Mesothelial cell of epicardium (in vitro differentiated cells): ENCODE measurements at places on chromosomes 16 and 17.
A peak's percentile ranks its signal among the peaks of the same experiment; 100 is the strongest.

DNA sequence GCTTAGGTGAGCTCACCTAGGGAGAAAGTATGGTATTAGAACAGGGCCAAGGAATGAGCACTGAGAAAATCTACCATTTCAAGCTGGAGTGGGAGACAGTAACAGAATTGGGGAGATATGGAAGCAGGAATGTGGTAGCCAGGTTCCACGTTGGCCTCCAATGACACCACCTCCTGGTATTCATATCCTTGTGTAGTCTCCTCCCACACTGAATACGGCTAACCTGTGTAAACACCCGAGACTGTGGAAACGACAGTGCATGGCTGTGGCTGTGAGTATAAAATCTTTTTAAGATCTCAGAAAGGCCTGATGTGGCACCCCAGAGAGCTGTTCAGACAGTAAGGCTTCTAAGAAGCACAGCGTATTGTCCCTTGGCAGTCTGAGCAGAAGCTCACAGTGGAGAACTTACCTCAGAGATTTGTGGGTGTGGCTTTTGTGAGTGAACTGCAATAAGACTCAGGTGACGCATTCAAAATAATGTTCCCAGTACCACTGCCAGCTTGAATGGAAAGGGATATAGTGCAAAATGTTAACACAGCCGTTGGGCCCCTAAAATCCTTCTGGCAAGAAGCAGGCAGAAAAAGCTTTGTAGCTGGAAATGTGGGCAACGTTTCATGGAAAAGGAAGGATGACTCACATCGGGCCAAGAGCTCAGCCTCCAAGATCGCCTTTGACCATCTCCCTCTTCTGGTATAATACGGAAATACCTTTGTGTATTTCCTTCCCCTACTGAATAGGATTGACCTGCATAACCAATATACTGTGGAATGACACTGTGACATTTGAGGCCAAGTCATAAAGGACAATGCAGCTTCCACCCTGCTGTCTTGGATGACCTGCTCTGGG is 14.4 kb downstream of the SDR42E1 start:
- no peak for DNase-seq

GRCh38 chr17:80760511-80760911 is 215.9 kb downstream of the RPTOR start:
- no peak for DNase-seq

GRCh38 chr16:31033709-31034492 is 543 bp downstream of the STX4 start:
- peak; percentile 88 for DNase-seq

GRCh38 chr17:55845385-55845784 is 94.5 kb downstream of the PCTP start:
- DNase-seq, result peak; percentile 44

DNA sequence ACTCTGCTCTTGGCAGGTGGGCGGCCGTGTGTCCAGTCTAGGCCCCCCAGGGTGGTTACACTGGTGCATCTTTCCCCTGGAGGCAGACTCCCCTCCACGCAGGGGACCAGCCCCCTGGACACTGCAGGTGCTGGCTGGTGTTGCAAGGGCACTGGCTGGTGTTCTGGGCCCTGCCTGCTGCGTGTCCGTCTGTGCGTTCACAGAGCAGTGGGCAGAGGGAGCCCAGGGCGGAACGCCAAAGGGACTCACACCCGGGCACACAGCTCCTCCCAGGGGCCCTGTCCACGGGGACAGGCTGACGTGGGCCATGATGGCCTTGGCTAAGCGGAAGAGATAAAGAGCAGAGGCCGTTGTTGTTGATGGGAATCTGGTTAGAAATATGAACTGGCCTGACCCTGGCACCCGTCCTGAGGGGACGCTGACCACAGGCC is 27.3 kb downstream of the ACSF3 start:
- no peak for DNase-seq

DNA sequence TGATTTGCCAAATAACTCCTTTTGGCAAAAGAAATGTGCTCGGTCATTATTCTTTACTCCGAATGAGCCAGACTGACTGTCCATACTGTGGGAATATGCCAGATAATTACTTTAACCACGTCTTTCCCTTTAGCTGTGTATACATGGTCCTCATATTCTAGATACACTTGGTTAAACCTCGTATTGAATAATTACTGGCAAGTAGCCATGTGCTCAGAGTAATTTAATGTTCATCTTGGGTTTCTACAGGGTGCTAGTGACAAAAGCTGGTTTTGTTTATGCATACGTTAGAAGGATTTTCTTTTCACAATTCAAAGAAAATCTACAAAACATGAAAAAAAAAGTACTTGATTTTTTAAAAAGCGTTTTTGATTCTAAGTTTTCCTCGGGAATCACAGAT is 540.3 kb downstream of the KCNJ2 start:
- no peak for DNase-seq

DNA sequence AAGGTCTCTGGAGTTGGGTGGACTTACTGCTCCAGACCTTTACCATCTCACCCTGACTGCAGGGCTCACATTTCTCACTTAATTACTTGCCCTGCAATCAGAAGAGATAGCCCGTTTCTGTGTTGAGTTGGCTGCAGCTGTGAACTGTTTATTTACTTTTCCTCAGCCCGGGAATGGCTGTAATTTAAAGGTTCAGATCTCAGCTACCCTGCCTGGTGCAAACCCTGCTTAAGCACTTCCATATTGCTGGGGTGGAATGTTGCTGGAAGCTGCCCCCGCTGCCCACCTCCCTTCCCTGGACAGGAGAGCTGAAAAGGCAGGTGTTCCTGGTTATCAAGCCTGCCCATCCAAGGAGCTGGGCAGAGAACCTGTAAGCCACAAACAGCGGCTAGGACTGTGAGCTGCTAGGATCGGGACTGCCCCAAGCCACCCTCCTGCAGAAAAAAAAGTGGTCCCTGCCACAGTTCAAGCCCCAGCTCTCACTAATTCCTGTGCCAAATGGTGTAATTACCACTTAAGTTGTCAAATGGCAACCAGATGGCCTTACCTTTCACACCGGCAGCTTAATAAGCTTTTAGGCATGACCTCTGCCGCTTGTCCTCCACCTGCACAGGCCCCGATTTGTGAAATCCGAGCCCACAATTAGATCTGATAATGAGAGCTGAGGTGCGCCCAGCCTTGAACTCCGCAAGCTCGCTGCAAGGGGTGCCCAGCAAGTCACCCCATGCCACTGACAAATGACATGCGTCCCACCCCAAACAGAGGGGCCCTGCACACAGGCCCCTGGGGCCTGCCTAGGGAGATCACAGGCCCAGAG is 269.8 kb downstream of the C16orf95 start:
- no peak for DNase-seq

DNA sequence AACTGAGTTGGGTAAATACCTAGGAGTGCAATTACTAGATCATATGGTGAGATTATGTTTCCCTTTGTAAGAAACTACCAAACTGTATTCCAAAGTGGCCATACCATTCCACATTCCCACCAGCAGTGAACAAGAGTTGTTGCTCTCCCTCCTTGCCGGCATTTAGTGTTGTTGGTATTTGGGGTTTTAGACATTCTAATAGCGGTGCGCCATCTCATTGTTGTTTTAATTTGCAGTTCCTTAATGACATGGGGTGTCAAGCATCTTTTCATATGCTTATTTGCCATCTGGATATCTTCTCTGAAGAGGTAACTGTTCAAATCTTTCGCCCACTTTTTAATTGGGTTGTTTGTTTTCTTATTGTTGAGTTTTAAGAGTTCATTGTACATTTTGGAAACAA is 164.2 kb upstream of the LHX1 start:
- no peak for DNase-seq
